ENCODE measurements at places on chromosomes 3 and 15.

DNA sequence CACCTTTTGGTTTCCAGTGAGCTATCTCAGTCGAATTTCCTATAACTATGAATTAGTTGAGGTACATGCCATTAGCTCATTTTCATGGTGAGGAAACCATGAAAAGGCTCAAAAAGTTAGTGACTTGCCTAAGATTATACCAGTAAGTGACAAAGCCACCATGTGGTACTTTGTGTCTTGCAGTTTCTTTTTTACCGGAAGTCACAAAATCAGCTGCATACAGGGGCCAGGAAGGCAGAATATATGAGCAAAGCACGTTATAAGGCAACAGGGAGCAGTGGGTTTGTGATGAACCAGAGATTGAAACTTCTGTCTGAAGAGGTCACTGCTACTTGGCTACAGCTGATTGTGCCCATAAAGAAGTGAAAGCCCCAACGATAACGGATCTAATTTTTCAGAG is 50.3 kb downstream of the CMTM8 start:
- DNase-seq = no peak

DNA sequence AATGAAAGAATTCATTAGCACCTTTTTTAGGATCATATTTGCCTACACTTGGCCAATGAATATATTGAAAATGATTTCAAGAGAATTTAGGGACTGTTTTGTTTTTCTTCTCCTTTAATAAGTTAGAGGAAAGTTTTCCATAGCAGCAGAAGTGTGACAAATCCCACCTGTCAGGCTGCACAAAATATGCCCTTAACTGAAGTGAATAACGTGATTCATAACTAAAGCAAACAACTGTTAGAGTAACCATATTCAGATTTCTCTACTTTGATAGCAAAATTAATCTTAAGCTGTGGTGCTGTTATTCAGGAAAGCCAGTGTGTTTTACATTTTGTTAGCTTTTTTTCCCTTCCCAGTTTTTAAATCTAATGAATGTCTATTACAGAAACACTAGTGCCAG is 121.4 kb downstream of the HCN4 start:
- DNase-seq = no peak

- no peak for DNase-seq
Measured at GRCh38 chr3:115982629-115983028, 359.3 kb downstream of the GAP43 start.

DNA sequence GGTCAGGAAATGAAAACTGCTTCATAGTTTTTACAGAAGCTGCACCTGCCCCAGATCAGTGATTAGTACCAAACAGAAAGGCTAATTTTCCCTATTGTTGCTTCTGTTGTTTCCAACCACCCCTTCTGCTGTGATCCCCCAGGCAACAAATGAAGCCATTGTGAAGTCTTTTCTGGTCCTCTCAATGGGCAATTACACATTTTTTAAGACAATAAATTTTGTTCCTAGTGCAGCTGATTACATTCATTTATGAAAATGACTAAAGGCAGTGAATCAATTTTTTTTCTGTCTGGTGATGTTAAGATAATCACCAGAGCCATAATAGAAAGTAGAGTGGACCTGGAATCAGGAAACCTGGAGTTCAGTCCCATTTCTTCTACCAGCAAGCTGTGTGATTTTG is 32.7 kb downstream of the GLDN start:
- DNase-seq = no peak

GRCh38 chr3:148940983-148941382 is 50.4 kb upstream of the GYG1 start:
- DNase-seq = no peak

GRCh38 chr15:25972141-25972675 is 109.1 kb upstream of the ATP10A start:
- no peak for DNase-seq

DNA sequence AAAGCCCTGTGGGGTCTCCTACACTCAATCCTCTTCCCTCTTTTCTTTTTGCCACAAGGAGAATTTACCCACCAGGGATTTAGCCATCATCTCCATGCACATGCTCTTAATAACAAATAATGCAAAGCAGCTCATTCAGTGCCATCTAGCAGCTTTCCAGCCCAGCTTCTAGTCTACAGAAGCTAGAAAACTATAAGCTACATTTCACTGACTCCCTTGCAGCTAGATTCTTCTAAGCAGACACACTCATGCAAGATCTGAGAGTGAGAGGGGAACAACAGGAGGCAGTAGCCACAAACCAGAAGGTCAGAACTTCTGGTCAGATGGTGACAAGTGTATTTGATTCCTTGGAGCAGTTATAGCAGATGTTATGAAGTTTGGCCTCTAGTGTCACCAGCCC is 25.5 kb downstream of the OSBPL10 start:
- no peak for DNase-seq

DNA sequence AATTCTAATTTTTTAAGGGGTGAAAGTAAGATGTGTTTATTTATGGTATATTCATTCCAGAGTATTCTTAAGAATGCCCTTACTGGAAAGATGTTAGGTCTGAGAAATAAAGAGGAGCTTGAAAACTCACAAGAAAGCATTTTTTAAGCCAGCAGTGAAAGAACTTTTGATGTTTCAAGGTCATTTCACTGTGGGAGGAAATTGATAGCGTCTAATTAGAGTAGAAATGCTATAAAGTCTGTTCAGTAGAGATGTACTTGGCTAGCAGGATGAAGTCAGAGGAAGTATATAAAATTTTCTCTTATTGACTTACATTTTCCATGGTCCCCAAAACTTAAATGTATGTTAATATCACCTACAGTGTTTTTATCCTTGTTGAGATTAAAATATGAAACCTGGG is 354.6 kb downstream of the CNTN6 start:
- DNase-seq = no peak

DNA sequence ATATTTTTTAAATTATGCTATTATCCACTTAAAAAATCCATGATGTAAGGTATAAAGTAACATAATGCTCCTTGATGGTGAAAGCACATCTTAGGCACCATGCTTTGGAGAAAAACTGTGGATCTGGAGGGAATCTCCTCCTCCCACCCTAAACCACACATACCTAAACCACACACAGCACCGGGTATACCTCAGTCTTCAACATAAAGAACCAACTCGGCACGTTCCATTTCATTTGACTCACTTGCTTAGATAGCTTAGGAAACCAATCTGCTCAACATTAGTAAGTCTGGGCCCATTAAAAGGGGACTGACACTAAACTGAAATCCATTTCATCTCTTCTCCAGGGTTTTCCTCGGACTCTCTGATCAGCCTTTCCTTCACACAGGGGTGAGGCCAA is 945.7 kb upstream of the CFAP20DC start:
- no peak for DNase-seq

GRCh38 chr3:72332689-72333088 is 515.6 kb downstream of the SHQ1 start:
- DNase-seq = no peak

DNA sequence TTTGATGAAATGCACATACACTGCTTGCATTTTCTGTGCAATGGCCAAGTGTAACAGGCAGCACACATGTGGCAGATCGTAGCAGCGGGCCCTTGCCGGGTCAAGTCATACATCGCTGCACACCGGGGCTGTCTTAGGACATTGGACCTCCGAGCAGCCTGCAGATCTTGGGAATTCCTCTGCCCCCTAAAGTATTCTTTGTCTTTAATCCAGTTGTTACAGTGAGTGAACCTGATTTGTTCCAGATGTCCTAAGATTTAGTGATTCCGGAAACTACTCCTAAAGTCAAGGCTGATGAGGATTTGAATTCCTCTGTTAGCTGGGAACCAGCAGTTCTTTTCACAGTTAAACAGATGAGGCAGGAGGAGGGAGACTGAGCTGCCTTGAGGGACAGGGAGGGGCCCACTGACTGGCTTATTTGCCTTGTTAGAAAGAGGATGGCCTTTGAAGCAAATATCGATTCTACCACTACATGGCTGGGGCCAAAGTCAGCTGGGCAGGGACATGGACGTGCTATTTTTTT is 190.7 kb upstream of the CTDSPL start:
- DNase-seq = no peak

- DNase-seq = no peak
Measured at GRCh38 chr3:4323246-4324027, 20.3 kb downstream of the SETMAR start.

DNA sequence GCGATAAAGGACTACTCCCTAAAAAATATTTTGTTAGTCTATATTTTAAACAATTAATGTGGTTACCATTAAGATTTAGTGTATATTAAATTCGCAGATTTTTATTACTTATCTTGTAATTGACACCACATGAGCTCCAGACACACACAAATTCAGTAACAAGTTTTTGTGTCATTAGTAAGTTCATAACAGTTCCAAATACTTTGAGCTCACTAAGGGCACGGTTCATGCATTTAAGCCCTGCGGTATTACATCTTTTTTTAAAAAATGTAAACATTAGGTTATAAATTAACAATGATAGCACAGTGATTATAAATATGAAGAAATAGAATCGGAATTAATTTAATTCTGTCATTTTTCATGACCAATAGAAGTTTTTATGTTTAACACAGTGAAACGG is 317.3 kb downstream of the ZNF385D start:
- no peak for DNase-seq

DNA sequence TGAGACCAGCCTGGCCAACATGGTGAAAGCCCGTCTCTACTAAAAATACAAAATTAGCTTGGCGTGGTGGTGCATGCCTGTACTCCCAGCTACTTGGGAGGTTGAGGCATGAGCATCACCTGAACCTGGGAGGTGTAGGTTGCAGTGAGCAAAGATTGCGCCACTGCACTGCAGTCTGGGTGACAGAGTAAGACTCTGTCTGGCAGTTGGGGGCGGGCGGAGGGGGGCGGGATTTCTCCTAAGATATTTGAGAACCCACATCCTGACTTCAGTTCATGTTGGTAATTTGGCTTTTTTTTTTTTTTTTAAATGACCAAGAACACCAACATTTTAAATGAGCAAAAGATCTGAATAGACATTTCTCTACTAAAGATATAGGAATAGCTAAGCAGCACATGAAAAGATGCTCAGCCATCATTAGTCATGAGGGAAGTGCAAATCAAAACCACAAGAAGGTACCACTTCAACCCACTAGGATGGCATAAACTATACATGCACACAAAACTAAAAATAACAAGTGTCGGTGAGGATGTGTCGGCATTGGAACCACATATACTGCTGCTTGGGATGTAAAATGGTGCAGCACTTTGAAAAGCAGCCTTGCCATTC is 75.6 kb upstream of the LMOD3 start:
- peak; percentile 54 for DNase-seq

DNA sequence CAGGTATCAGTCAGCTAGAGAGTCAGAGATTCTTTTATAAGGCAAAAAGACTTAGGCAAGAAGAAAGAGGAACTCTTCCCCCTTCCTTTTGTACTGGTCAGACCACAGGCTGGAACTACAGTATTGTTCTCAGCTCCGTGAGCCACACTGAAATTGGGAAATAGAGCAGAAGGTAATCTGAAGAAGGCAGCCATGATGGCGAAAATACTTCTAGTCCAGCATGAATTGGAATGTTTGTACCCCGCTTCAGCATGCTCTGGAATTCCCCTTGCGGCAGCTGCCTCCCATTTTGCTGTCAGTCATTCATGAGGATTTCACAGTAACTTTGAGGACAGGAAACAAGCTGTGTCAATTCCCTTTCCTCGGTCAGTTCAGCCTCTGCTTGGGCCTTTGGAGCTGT is 96.2 kb downstream of the CORO2B start:
- DNase-seq = no peak

DNA sequence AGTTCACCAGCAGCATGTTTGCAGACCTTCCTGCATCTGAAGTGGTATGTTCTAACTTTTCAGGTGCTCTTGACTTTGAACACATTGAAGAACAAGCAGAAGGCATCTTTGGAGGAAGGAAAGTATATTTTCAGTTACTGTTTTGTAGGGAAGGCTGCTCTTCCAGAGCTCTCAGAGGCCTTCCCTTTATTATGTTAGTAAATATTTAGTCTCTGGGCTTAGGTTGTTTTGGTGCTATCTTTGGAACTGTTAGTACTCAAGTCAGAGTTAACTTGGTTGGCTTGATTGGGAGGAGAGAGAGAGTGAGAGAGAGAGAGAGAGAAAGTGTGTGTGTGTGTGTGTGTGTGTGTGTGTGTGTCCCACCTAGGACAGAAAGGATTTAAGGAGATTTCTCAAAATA is 188.2 kb downstream of the ITPR1 start:
- DNase-seq = no peak

DNA sequence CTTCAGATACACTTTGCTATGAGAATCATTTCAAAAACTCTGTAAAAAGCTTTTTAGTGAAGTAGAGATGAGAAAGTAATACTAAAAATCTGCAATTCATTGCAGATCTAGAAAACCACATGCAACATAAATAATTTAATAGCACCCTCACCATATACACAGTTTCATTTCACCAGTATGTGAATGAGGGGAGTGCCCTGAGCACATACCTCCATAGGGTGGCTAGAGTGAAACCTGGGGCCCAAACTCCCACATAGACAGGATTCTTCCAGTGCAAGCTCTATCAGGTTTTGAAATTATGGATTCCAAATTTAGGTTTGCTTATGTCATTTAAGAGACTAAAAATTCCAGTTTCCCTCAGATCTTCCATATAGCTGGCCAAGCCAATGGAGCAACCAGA is 973.4 kb upstream of the CFAP20DC start:
- no peak for DNase-seq

GRCh38 chr3:126731044-126731443 is 27.0 kb downstream of the CHCHD6 start:
- DNase-seq = no peak

GRCh38 chr15:70278644-70279043 is 180.9 kb upstream of the TLE3 start:
- no peak for DNase-seq

DNA sequence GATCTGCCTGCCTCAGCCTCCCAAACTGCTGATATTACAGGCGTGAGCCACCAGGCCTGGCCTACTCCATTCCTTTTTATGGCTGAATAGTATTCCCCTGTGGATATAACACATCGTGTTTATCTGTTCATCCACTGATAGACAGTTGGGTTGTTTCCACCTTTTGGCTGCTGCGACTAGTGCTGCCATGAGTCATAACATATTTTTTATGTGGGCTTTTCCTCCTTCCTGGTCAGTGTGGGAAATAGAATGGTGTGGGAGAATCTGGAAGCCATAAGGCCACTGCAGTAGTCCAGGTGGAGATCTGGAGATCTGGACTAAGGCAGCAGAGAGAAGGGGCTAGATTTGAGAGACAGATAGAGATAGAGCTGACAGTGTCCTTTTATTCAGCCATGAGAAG is 16.2 kb downstream of the LCMT2 start:
- no peak for DNase-seq

DNA sequence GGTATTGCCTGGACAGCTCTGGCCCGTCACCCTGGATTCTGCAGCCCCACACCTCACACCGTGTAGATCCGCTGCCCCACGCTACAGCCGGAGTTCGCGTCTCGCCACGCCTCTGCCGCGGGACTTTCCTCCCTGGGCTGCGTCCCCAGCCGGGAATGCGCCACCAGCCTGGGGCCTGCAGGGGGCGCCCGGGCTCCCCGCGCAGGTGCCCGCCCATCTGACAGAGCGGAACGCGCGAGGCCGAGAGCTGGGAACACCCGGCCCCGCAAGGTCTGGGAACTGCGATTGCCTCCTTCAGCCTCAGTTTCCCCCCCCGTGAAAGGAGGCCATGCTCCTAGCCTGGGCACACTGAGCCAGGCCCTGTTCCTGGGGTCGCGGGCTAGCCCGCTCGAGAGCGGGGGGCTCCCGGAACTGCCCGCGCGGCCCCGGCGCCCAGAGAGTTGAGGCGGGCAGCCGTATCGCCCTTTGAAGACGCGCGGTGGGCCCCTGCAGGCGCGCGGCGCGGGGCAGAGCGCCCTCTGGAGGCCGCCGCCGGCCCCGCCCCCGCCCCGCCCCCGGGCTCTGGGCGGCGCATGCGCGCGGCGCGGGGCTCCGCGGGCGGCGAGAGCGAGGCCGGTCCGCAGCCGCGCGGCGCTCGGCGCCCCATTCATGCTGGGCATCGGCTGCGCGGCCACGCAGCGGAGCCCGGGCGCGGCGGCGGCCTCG is at the start of gene PLXNA1:
PLXNA1 (plus strand) TSS at position 645 of the 705 bp plus-strand sequence. CDS start 5,479 bp downstream, outside the sequence.
- DNase-seq = peak; percentile 68
